HFFc6 (cell line): ENCODE measurements at places on chromosomes 11 and 22. TPM values are rescaled to one million over a fixed set of nuclear protein-coding genes. Genes with fewer than 3 reads are reported as not detected.

GRCh38 chr11:41392596-41392995 is 66.9 kb downstream of the LRRC4C start:
- H3K36me3 ChIP-seq = no peaks in the 10 kb centered on the region
- no peaks in the 10 kb centered on the region for H3K27me3 ChIP-seq
- no peak overlapping the region for H3K4me3 ChIP-seq
- H3K4me1 ChIP-seq = no peaks in the 10 kb centered on the region
- H3K27ac ChIP-seq = no peak overlapping the region

- no peaks in the 10 kb centered on the region for H3K4me1 ChIP-seq
- H3K4me3 ChIP-seq = no peak overlapping the region
- H3K36me3 ChIP-seq = 0 out of 2 replicates have a peak, but pooled peaks cover 7% of the 10 kb centered on the region
- H3K27me3 ChIP-seq = peaks cover 2% of the 10 kb centered on the region; the same call in 1 of the 2 replicates
- DNase-seq = no peak
- no peak overlapping the region for H3K27ac ChIP-seq
Observed at GRCh38 chr11:125797641-125798040, 9.7 kb downstream of the PATE3 start.

DDI1 gene
- not detected in 3 replicates for total RNA-seq

GRCh38 chr11:85029964-85030363 is 597.2 kb downstream of the DLG2 start:
- no peak overlapping the region; the same call in 1 of the 2 replicates for H3K4me3 ChIP-seq
- DNase-seq = no peak
- no peaks in the 10 kb centered on the region for H3K36me3 ChIP-seq
- no peaks in the 10 kb centered on the region; the same call in 1 of the 2 replicates for H3K27me3 ChIP-seq

- H3K27ac ChIP-seq = no peak overlapping the region
- no peak overlapping the region for H3K4me3 ChIP-seq
- H3K4me1 ChIP-seq = peaks cover 12% of the 10 kb centered on the region; the same call in 1 of the 2 replicates
- DNase-seq = peak; percentile 7
Observed at GRCh38 chr11:26730414-26731083, 8.7 kb upstream of the SLC5A12 start.
